ENCODE measurements at places on chromosomes 13 and 19. TPM values are rescaled to one million over a fixed set of nuclear protein-coding genes. Genes with fewer than 3 reads are reported as not detected.
A peak's percentile ranks its signal among the peaks of the same experiment; 100 is the strongest.

DNA sequence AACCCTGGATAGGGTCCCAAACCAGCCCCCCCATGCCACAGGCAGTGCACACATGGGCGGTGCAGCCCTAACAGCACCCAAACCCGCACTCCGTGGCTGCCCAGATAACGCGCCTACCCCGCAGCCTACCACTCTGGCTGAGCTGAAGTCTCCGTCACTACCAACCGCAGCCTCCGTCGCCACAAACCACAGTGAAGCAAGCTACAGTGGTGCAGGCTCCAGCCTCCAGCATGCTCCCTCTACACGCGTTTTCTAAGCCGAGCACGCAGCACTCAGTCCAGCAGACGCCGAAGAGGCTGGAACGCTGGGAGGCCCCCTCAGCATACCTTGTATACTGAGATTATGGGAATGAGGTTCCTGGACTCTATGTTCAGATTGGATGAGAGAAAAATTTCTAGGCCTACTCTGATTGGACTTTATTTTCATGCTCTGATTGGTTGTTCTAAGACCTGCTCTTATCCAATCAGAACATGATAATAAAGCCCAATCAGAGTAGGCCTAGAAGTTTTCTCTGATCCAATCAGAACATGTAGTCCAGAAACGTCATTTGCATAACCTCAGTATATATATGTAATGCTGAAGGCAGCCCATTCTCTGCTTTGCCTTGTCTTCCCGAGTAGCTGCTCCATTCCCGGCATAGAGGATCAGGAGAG lies 56.7 kb upstream of the C1QTNF9B start:
- no peak for DNase-seq

Gene STARD13
- polyA plus RNA-seq = 11.0 TPM

GRCh38 chr13:92256211-92256610 lies 857.8 kb downstream of the GPC5 start:
- DNase-seq = no peak

- no peak for DNase-seq
Observed at GRCh38 chr19:16527334-16527935, 14.8 kb downstream of the CHERP start.

GRCh38 chr13:65026505-65026904 lies 2203.6 kb downstream of the PCDH9 start:
- no peak for DNase-seq

GRCh38 chr13:102854675-102855074 lies 8.8 kb downstream of the ERCC5 start:
- DNase-seq = no peak

Gene ZNF709
- 1.0 TPM for polyA plus RNA-seq

- DNase-seq = no peak
Observed at GRCh38 chr13:72637561-72637960, 89.9 kb downstream of the MZT1 start.

- DNase-seq = peak; percentile 12
Observed at GRCh38 chr19:42175952-42176648, 41.4 kb downstream of the DEDD2 start.

DNA sequence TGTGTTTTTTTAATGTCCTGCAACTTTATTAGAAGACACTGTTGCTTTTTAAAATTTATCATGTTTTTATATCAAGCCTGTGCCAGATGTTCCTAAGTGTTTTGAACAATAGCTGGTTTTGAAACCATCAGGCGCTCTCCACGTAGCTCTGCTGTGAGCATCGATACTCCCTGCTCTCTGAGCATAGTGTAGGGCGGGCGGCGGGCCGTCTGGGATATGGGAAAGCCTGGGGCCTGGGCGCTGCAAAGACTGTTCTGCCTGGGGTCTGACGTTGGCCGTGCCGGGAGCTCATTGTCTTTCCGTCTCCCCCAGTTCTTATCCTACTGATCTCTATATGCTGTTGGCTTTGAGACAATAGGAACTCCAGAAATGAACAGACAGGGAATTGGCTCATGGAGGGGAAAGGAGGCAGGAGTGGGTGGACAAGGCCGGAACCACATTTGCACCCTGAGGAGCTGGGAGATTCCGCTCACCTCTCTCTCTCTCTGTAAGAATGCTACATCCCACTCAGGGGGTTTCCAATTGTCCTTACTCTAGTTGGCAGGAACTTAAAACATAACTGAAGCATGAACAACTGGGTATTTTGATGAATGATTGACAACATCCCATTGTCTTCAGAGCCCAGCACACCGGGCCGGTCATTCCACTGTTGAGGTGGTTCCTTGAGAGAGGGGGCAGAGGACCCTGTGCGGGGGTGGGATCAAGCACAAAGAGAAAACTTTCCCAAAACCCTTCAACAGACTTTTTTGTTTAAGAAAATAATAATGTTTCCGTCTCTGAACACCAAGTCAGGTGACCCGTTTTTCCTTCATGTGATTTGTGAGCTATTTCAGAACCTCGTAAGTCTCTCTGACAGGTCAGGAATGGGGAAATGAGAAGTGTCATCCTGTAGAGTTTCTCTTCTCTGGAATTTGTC lies 64.7 kb downstream of the COL4A2 start:
- peak; percentile 81 for DNase-seq

DNA sequence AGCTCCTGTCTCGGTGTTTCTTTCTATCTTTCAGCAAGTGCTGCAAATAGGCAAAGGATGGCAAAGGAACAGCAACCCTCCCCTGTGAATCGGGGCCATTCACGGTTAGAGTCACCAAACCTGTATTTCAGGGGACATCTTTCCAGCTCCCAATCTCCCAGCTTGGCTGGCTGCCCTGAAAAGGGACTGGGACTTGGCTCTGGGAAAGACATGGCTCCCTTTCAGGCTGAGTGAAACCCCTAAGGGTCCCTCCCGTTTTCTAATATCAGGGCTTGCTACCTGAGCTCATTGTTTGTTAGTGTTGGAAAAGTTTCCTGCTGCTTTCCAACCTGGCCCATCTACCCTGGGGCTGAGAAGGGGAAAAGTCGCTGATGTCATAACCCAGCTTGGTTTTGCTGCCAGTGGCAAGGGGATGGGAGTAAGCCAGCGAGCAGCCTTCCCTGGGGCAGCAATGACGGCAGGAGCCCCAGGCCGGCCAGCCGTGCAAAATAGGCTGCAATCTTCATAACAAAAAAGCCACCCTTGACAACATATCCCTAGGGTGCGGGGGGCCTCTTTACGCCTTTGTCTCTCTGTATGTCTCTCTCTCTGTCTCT lies 29.9 kb downstream of the SERP2 start:
- DNase-seq = no peak

- peak; percentile 3 for DNase-seq
Observed at GRCh38 chr13:106284358-106284757, 251.1 kb downstream of the EFNB2 start.

Gene KIR2DL1
- polyA plus RNA-seq = not detected

DNA sequence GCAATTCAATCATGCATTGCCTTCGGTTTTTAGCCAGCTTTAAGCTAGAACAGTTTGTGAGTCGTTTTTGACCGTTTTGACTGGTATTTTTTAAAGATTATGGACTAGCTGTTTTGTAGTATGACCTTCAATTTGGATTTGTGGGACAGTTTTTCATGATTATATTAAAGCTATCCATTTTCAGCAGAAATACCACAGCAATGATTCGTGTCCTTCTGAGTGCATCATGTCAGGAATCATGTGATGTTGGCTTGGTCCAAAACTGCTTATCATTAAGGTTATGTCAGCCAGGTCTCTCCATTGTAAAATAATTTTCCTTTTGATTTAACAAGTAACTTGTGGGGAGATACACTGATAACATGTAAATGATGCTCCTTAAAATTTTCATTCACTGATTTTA lies 229.0 kb downstream of the POSTN start:
- peak; percentile 13 for DNase-seq

Gene ADAT3
- 5.7 TPM for polyA plus RNA-seq

DNA sequence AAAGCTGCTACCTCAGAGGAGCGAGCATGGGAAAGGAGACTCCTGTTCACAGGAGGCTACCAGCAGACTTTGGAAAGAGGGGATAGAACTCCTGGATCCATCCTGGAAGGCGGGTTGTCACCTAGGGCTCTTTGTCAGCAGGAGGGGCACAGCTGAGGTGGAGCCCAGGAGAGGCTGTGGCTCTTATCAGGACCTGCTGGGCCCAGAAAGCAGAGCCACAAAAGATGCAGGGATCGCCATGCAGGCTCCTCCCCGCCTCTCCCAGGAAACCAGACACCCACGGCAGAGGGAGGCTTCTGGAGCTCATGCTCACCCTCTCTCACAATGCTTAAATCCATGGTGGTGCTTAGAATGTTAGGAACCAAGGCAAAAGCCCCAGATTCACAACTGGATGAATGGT lies 994.2 kb downstream of the UQCRFS1 start:
- DNase-seq = no peak

GRCh38 chr19:38614289-38614688 lies 3.5 kb downstream of the MAP4K1 start:
- no peak for DNase-seq

DNA sequence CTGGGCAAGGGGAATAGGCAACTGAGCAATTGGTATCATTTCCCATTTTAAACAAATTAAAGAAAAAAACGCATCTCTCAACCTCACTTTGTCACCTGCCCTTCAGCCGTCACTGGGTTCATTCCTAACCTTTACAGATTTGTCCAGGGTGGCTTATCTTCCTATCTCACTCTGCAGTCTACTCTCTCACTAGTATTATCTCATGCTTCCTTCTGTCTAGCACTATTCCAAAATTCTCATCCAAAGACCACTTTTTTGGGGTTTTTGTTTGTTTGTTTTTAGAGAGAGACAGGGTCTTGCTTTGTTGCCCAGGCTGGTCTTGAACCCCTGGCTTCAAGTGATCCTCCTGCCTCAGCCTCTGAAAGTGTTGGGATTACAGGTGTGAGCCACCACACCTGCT lies 26.7 kb upstream of the MPHOSPH8 start:
- no peak for DNase-seq

- no peak for DNase-seq
Observed at GRCh38 chr19:1745589-1746031, 7.7 kb upstream of the ONECUT3 start.

GRCh38 chr19:20863176-20863575 lies 59.9 kb upstream of the ZNF85 start:
- DNase-seq = no peak

DNA sequence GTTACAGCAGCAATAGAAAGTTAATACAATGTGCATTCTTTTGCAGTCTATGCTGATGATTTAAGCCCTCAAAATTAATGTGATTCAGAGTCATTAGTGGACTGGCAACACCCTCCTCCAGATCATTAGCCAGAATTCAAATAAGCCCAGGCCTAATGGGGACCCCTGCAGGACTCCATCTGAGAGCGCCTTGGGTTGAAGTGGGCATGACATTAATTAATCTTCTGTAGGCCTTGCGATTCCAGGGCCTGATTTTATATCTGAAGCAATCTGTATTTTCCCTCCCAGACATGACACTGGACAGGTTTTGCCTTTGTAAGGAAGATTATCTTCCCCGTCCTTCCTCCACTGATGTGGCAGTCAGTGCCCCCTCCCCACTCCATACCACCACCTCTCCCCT lies 442.9 kb downstream of the FOXO1 start:
- DNase-seq = no peak

GRCh38 chr13:40270726-40271125 lies 395.7 kb downstream of the FOXO1 start:
- DNase-seq = no peak

Gene KLHL1
- polyA plus RNA-seq = not detected

Gene OR10H1
- not detected for polyA plus RNA-seq

DNA sequence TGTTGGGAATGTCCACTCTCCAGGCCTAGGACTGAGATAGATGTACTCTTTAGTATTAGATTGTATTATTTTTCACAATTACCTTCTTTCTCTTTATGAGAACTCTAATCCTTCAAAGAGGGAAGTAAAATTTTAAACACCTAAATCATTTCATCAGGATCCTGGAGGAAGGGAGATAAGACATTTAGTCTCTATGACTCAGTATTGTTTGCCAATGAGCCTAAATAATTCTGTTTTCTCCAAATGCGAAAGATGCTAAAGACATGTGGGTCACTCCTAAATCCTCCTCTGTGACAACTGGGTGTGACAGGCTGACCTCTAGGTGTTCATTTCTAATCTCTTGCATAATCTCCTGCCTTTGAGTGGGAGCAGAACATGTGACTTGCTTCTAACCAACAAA lies 1736.6 kb upstream of the MIR17HG start:
- DNase-seq = no peak

DNA sequence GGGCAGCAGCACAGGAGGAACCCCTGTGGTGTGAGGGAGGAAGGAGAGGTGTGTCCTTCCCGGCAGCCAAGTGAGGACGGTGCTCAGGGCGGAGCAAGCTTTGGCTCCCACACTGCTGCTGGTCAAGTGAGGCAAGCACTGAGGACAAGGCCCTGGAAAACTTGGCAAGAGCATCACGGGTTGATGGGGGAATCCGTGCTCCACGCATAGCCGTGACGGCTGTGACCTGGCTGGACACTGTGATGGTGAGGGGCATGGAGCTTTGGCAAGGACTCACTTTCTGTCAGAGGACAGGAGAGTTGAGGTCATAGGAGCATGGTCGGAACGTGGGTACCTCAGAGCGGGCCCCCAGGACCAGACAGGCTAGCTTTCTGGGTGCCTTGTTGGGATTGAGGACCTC lies 29.0 kb upstream of the SLC15A1 start:
- no peak for DNase-seq

GRCh38 chr13:73740666-73741065 lies 393.5 kb downstream of the KLF12 start:
- no peak for DNase-seq

DNA sequence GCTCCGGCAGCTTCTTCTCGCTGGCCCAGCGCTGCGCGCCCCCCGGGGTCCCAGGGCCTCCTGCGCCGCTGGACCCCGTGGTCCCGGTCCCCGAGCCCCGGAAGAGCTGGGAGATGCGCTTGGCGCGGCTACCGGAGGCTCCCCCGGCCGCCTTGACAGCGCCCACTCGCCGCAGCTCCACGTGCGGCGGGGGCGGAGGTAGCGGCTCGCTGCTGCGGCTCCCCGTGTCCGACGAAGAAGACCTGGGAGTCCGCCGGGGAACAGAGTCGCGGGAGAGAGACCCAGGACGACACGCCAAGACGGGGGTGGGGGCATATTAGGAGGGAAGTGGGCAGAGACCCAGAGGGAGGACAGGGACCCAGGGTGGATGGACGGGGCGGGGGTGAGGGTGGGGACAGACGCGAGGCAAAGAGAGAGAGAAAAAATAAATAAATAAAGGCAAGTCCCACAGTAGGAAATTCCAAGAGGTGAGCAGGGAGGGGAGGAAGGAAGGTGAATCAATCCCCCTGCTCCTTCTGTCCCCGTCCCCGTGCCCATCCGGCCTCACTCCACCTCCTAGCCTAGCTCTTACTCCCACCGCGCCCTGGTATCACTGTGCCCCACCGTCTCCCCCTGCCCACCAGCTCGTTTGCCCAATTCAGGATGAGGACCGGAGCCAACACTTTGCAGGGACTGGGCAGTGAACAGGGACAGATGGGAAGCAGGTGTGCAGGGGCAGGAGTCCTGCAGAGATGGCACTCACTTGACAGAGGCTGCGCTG lies 826 bp downstream of the RASIP1 start:
- DNase-seq = peak; percentile 26

DNA sequence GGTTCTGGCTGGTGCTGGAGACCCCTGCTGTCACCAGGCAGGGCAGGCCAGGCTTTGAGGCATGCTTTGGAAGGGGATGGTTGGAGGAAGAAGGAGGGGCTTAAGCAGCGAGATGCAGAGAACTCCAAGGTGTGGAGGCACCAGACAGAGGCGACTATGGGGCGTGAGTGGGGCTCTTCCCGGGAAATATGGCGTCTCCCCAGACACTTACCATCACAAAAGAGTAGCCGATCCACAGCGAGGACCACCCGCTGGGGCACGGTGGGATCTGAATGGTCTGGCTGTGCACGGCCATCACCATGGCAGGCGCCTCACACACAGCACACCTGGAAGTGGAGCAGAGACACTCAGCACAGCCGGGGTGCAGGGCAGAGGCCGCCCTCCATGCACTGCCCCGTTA lies 151.9 kb downstream of the COL4A1 start:
- no peak for DNase-seq

Gene SACS
- polyA plus RNA-seq = 13.6 TPM

GRCh38 chr19:2083174-2083854 lies 12.8 kb downstream of the MOB3A start:
- no peak for DNase-seq
